ENCODE measurements at places on chromosomes 12 and 14. TPM values are rescaled to one million over a fixed set of nuclear protein-coding genes. Genes with fewer than 3 reads are reported as not detected.
A peak's percentile ranks its signal among the peaks of the same experiment; 100 is the strongest.

DNA sequence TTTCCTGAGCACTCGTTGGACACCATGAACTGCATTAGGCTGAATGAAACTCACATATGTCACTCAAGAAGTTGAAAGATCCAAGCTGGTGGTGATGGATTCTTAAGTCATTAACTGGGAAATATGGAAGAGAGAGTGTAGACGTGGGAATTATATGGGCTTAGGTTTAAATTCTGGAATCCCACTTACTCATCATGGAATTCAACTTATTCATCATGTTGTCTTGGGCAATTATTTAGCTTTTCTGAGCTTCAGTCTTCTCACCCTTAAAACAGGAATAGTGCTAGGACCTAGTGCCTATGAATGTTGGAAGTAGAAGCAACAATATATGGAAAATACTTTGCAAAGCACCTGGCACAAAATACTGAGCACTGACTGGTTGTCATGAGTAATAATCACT is 292.4 kb upstream of the TBX3 start:
- no peak for DNase-seq

GRCh38 chr12:118150625-118151024 is 14.7 kb downstream of the PEBP1 start:
- DNase-seq, result no peak

DNA sequence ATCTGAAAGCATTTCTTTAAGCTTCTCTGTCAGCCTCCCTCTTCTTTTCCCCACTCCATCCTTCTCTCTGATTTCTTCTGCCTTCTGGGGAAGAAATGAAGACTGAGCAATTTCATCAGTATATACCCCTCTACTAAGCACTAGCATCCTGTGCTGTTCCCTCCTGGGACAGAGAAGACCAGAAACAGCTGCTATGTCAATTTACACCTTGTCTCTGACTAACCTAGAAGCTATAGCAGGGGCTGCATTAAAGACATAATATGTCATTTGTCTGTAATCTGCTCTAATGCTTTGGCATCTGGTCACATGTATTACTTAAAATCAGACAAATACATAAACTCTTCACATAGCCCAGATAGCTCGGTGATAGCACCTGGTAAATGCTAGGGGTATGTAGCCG is 296.9 kb downstream of the PAWR start:
- no peak for DNase-seq

- no peak for DNase-seq
These were observed 581.2 kb downstream of the LRFN5 start for GRCh38 chr14:42187846-42188245.

GRCh38 chr12:6363330-6364043 is 11.9 kb downstream of the SCNN1A start:
- DNase-seq, result no peak

DNA sequence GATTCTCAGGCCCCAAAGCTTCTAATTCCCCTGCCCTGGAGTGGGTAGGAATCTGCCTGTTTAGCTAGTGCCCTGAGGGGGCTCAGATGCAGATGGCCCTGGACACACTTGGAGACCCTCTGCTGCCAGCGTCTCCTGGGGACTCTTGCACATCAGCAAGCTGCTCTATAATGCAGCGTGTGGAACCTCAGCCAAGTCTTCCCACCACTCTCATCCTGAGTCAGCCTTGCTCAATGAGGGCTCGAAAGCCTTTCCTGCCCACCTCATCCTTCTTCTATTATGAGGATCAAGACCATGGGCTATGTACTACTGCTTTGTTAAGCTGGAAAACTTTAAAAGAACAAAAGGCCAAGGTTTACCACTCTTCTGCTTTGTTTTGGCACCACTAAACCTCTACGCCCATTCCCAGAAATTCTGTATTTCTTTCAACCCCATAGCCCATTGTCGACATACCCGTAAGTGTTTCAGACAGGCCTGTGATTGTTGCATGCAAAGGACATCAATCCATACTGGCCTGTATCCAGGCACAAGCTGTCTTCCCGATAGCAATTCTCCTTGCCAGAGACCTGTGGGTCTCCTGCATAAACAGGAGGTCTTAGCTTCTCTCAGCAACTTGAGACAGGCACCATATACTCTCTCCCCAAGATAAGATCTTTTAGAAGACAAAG is 246.9 kb downstream of the DPF3 start:
- DNase-seq, result peak; percentile 89

GRCh38 chr12:40522837-40523236 is 169.4 kb upstream of the CNTN1 start:
- DNase-seq, result no peak

ATP5MC2 gene
- 45.2 TPM for total RNA-seq

NXPH4 gene
- 2.4 TPM for total RNA-seq

CMA1 gene
- total RNA-seq, result not detected

E2F7 gene
- total RNA-seq, result 2.3 TPM

TPPP2 gene
- not detected for total RNA-seq

TESPA1 gene
- not detected for total RNA-seq

MIP gene
- total RNA-seq, result not detected
